ENCODE measurements at places on chromosomes 3 and 15.

DNA sequence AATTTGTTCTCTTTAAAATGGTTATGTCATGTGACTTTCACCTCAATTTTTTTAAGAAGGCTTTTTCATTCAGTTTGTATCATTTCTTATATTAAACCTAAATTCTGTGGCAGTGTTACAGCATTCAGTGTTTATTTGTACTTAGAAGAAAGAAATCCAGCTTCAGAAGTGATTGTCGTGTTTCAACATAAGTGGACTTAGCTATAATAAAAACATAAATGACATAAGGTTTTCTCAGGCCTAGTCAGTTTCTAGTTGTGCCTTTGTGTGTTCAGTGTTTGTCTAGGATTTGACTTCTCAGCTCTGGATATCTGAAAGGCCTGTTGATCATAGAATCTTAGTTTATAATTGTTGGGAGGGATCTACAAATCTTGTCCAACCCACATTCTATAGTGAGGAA is 80.5 kb downstream of the STT3B start:
- no peak for DNase-seq

DNA sequence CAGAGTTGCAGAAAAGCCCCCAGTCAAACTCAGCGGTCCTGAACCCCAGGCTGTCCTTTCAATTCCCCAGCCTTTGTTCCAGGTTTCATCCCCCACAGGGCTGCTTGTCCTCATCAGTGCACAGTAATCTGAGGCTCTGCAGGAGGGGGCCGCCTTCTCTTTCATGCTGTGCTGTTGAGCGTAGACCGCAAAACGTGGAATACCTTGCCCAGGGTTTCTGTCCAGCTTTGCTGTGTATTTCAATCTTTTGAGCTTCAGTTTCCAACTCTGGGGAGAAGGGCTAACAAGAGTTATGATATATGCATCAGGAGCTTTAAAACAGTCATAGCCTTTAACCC is 64.8 kb downstream of the FAM43A start:
- no peak for DNase-seq

GRCh38 chr3:32420126-32421038 is 28.7 kb downstream of the CMTM7 start:
- DNase-seq, result no peak

DNA sequence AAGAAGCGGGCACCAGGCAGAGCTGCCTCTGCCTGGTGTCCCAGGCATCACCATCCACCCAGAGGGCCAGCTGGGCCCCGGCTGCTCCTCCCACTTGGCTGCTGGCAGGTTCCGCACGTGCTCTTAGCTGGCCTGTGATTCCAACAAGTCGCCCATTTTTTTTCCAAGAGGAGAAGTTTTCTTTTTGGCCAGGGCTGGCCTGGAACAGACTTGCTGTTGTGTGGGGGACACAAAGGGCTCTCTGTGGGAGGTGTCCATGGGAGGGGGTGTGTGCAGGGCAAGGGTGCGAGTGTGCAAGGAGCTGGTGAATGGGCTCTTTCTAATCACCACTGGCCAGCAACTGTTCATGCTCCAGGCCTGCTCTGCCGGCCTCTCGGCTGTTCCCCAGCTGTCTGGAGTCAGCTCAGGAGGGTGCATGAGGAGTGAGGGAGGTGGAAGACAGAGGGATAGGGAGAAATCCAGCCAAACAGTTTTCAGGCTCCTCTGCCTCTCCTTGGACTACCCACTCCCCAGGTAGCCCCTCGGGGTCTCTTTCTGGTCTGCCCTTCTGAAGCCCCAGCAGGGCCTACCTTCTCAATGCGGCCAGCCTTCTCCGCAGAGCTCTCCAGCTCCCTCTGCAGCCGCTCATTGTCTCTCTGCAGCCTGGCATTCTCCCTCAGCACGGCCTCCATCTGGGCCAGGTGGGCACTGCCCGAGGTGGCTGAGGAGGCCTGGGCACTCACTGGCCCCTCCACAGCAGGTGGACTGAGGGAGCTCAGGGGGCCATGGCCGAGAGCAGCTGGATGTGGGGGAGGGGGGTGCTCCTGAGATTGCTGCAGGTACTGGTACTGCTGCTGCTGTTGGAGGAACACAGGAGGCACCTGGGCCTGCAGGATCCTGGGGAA is 7.1 kb downstream of the AMOTL2 start:
- no peak for DNase-seq

DNA sequence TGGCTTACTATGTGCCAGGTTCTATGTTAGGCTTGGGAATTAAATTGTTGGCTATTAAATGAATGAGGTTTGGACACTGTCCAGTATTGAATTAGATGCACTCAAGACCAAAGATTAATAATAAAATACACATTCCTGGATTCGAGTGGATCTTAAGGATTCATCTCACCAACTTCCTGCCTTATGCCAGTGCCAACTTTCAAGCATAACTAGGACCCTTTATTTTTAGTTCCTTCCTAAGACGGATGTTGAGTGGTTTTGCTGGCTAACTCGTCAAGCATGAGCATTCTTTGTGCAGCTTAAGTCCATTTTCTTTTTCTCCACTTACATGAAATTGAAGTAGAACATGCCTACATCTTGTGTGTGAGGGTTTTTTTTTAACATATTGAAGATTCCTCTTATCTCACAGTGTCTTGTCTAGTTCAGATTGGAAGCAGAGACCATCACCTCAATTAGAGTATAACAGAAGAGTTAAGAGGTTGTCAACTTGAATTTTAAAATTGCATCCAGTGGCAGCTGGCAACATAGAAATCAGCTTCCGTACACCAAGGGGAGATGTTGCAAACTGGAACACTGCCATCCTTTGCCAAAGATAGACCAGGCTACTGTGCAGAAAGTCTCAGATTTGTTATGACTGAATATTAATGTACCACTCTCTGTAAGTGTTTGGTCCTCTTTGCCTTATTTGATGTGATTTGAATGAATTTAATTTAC is 106.3 kb upstream of the BFSP2 start:
- DNase-seq, result no peak

- no peak for DNase-seq
Observed at GRCh38 chr15:57019496-57020160, 101.2 kb downstream of the TCF12 start.

GRCh38 chr15:40441565-40442531 is 1.1 kb downstream of the BAHD1 start:
- no peak for DNase-seq

- no peak for DNase-seq
Observed at GRCh38 chr15:61582092-61582491, 353.0 kb upstream of the RORA start.

DNA sequence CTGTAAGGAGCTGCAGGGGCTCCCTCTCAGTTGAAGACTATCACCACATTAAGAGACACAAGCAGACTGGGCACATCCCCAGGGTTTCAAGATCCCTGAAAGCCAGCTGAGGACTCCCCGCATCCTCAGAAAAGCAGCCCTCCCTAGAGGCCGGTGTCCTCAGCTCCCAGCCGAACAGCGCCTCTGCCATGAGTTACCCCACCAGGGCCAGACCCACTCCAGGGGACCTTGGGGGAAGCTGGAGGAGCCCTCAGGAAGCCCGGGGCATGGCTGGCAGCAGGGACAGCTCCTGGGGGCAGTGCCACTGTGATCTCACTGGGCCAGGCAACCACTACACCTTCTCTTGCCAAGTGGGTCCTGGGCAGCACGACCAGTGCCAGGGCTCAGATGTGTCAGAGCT is 8.1 kb downstream of the KLF15 start:
- DNase-seq, result no peak

DNA sequence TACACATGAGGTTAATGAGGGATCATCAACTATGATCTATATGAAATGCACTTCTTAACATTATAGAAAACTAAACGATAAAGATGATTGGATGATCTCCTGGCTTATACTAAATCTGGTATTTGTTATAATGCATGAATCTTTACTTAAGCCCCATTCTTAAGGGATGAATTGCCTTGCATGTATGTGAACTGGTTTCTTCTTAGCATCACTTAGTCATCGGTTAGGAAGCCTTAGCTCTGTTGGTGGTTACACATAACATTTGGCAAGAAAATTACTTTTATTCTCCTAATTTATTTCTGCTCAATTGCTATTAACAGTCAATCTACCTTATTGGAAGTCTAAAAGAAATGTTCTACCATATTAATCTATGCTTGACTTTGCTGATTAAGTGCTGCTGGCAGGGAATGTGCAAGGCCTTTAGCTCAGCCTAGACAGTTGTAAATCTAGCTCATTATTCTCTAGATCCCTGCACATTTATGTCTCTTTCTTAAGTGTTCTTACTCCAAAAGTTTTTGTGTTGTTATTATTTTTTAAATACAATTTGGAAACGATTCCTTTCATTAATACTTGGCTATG is 356.0 kb downstream of the ZPLD1 start:
- no peak for DNase-seq

DNA sequence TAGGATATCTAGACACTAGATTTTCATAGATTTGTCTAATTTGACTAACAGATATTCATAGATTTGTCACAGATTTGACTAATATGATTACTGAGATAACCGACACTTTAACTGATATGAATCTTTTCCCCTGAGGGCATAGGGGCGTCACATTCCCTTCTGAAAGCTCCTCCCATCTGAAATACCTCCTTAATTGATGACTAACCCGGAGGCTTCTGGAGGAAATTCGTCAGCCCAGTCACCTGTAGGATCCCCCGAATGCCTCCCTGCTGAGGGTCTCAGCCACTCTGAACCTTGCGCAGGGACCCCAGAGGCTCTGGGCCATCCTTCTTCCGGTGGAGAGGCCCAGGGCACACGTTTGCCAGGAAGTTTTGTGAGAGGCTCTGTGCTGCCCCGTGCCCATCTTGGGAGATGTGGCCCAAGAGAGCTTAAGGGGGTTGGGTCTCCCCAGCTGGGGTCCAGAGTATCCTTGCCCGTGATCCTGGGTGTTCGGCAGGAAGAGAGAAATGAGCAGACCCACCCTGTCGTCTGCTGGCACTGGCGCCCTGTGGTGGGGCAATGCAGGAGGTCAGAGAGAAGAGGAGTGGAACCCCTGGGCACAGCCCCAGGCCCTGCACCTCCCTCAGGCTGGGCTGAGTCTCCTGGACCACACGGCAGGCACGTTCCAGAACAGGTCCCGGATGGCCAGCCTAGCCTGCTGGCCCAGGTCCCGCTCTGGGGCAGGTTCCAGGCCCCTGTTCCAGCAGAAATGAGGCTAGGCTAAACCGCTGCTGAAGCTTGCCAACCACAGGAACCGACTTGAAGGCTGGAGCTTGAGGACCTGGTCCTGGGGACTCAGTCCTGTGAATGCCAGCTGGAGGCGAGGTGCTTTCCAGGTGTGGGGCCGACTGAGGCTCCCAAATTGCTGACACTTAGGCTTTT is 1.7 kb downstream of the PLA2G4D start:
- DNase-seq, result no peak

GRCh38 chr3:59473636-59474035 is 423.8 kb upstream of the CFAP20DC start:
- DNase-seq, result no peak

DNA sequence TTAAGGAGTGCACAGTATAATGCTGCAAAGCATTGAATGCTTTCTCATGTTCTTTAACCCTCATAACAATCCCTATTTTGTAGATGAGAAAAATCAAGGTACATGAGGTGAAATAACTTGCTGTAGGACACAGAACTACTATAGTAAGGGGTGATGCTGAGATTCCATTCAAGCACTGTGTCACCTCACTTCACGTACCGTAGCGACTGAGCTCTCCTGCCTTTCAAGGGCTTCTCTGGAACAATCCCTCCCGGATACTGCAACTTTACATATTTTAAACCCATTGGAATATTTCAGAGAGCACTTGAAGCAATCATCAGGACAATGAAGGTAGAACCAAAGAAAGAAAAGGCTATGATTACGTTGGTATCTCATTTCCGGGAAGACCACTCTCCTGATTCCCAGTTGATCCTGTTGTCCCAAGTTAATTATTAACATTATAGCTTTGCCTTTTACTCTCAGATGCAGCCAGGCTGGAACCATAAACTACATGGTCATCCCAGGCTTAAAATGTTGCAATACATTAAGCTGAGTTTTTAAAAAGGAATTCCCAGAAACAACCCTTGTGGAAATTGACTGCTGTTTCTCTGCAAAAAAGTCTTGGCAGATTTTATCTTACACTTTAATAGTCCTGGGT is 252.2 kb upstream of the IGF1R start:
- DNase-seq, result no peak

Measured in stimulated activated CD8-positive, alpha-beta memory T cell treated with anti-CD3 and anti-CD28 coated beads, Interleukin-7, amount 100 ng/mL, for 1 hour (primary cell).